Brain (organoid and tissue), 16 donors: ENCODE measurements at places on chromosomes 3 and 15.

- no peak for DNase-seq
Observed at GRCh38 chr15:86558686-86559085, 479.0 kb downstream of the AGBL1 start.

GRCh38 chr3:184559336-184559735, 2.2 kb upstream of the EPHB3 start:
- no peak for DNase-seq

DNA sequence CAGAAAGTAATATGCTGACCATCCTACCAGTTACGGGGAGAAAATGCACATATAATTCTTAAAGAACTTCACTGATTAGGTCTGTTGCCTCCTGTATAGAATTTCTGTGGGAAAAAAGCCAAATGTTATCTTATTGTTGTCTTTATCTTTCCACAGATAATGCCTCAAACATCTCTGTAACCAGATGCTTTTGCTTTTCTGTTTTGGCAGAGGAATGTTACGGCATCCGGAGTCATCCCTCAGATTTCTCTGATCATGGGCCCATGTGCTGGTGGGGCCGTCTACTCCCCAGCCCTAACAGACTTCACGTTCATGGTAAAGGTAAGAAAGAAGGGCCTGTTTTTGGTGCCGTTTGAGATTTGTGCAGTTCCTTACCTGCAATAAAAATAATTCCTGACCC, 33.5 kb downstream of the PCCB start:
- no peak for DNase-seq

GRCh38 chr3:189800436-189800835, 169.2 kb downstream of the TP63 start:
- no peak for DNase-seq

DNA sequence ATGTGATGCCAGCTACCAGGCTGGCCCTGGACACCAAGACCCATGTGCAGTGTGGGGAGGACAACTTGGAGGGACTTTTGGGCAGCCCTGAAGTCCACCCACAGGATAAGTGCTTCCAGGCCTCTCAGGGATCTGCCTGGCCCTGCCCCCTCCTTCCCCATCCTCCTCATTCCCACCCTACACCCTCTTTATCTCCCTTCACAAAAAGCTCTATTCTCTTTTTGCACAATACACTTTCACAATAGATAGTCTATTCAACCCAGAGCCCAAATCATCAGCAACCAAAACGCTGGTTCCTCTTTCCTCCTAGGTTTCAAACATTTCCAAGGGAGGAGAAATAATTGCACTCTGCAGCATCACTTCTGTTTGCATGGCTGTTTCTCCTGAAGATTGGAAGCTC, 7.8 kb upstream of the ZNF710 start:
- DNase-seq: no peak

- no peak for DNase-seq
Observed at GRCh38 chr15:62079594-62079993, 12.8 kb downstream of the C2CD4A start.

GRCh38 chr15:100900136-100900794, 18.9 kb upstream of the LRRK1 start:
- no peak for DNase-seq

GRCh38 chr3:133124511-133124910, 86.3 kb downstream of the TMEM108 start:
- DNase-seq: peak; percentile 78

DNA sequence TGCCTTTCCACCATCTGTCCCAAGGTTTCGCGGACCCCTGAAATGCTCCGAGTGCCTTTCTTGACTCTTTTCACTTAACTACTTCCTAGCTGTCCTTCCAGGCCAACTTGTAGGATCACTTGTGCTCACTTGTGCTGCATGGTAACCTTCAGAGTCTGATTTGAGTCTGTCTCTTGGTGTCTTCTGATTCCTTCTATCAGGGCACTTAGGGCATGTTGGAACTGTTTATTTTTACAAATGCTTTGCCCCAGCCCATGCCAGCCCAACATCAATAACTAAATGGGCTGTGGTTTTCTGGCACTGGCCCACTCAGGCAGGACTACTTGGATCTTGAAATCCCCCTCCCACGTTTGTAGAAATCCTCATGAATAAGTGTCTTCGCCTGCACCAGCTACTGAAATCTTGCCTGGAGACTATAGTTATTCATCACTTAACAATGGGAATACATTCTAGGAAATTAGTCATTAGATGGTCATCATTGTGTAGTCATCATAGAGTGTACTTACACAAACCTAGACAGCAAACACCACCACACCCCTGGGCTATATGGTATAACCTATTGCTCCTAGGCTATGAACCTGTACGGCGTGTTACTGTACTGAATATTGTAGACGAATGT, 123.1 kb upstream of the STRIT1 start:
- DNase-seq: no peak

DNA sequence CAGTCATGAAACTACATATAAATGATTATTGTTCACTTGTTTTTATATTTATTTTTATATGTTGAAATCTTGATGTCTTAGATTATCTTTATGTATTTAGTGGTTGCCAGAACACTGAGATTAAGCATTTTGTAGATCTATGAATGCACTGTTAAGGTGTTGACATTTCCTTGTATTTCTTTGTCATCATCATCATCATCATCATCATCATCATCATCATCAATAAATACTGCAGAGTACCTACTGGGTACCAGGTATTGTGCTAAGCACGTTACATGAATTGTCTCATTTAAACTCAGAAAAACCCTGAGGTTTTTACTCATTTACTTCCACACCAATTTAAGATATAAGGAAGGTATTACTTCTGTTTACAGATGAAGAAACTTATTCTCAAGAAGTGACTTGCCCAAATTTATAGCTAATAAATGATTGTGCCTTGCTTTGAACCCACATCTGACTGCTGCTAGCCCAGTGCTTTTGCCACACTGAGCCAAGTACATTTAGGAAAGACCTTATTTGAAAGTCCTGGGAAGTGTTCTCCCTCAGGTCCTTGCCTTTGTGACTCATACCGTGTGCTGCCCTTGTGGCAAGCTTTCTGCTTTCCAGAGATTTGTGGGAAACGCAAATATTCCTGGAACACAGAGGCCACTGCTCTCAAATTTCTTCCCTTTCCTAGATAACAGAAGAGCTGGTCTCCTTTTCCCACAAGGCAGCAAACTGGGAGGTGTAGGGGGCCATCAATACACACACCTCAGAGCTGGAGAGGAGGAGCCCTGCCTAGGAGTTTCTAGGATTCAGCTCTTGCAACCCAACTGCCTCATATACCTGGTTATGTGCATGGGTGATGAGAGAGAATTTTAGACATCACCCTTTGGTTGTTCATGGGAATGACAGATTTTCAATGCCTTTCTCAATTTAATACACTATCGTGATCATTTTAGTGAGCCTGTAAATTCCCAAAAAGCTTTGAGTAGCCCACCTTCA, 115.4 kb upstream of the C15orf61 start:
- DNase-seq: no peak

DNA sequence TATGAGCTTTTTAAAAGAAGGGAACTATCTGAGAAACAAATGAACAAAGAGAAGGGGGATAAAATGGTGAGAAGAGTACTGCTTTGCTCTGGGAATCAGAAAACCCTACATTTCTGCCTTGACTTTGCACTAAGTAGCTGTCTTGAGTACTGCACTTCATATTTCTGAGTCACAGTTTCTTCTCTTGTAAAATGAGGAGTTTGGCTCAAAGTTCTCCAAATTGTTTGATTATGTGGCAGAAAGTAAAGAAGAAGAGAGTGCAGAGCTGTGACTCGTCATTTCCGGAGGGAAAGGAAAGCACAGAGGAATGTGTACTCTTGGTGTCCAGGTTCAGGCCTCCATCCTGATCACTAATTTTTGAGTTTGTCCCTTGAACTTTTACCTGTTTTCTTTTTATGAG, 54.7 kb downstream of the TP63 start:
- no peak for DNase-seq

DNA sequence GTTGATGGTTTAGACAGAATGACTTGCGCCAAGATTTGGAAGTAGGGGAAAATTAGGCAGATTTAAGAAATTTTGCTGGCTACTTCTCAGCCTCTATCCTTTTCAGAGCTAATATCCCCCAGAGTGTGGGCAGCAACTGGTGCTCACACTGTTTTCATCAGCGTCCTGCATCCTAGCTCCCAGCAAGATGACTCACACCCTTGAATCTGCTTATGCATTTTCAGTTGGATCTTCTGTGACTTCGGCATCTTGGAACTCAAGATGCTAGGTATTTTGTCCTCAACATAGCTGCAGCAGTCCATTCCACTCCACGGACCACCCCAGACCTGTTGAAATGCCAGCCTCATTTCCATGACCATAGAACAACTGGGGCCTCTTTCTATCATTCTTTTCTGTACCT, 336.1 kb upstream of the NR2F2 start:
- no peak for DNase-seq

DNA sequence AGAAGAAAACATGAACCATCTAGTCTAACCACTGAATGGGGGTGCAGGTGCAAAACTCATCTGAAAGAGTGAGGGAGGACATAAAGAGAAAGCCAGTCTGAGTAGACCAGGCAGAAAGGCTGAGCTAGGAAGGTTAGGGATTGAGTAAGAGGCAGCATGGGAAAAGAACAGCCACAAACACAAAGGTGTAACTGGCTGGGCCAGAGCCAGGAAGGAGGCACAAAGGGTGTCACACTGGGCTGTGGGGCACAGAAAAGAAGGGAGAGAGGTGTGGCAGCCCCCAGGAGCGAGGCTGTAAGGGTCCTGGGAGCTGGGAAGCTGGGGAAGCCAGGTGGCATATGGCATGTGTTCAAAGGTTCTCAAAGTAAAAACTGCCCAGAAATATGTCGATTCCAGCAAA, 18.7 kb downstream of the IGSF11 start:
- DNase-seq: peak; percentile 46

GRCh38 chr3:150309557-150309956, 98.5 kb upstream of the TSC22D2 start:
- DNase-seq: no peak

GRCh38 chr3:141384157-141384556, 15.9 kb downstream of the ZBTB38 start:
- no peak for DNase-seq

- DNase-seq: no peak
Observed at GRCh38 chr3:73499787-73500186, 125.0 kb downstream of the PDZRN3 start.

DNA sequence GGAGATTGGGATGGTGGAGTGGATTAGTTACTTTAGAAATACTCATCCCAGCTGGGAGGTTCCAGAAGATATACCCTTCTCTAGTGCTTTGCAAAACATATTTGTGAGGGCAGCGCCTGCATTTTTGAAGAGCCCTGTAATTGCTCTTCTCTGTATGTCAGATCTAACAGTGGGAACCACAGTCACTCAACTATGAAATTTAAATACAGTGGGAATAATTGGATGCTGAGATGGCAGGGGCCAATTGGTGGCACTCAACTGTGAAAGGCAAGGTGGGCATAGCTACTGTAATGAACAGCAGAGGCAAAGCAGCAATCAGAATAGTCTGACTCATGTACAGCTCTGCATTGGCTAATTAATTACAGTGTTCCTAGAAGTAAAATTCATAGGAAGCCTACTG, 22.2 kb upstream of the TBC1D23 start:
- DNase-seq: no peak

DNA sequence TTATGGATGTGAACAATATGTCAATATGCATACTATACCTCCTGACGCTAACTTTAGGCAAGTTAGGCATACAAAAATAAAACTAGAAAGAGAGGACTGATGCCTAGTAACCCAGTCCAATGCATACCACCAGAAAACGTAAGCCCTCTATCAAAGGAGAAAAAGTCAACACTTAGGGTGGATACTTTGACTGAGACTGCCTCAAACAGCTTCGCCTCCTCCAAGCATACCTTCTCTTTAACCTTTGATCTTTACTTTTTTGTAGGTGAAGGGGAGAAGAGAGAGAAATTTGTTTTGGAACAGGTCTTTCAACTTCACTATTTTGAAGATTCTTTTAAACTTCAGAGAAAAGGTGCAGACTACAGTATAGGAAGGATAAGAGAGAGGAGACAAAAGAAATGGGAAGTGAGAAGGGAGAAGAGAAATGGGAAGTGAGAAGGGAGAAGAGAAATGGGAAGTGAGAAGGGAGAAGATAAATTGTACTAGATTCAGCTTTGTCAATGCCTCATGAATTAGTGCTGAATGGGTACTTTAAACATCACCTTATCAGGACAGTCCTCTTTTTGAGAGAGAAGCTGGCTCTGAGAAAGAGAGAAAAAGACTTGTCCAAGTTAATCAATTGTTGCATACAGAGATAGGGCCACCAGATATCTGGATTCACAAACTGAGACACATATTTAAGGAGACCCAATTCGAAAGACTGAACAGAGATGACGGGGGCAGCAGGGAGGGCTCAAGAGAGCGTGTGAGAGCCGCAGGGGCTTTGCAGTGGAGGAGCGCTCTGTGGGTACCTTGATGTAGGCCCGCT, 1.0 kb downstream of the P3H2 start:
- DNase-seq: no peak

DNA sequence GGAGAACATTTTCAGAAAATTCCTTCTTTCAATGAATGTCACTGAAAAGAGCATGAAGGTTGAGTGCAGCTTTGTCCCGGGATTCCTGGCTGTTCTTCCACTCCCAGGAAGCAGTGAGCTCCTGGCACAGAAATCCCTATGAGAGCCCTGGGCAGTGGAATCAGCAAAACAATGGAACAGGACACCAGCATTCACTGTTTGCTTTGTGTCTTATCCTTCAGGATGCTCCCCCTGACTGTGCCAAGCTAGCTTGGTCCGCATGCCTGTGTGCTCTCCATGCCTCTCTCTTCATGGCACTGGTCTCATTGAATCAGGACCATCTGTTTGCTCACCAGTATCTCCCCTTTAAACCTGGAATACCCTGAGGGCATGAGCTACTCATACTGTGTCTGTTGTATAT, 102.0 kb upstream of the GADL1 start:
- DNase-seq: no peak

GRCh38 chr3:10173095-10173925, 8.6 kb downstream of the IRAK2 start:
- DNase-seq: no peak

- no peak for DNase-seq
Observed at GRCh38 chr3:95826419-95826818, 988.0 kb upstream of the EPHA6 start.

- no peak for DNase-seq
Observed at GRCh38 chr3:174016186-174016585, 618.6 kb downstream of the NLGN1 start.

- DNase-seq: no peak
Observed at GRCh38 chr15:89502867-89503595, 6.6 kb upstream of the RHCG start.

DNA sequence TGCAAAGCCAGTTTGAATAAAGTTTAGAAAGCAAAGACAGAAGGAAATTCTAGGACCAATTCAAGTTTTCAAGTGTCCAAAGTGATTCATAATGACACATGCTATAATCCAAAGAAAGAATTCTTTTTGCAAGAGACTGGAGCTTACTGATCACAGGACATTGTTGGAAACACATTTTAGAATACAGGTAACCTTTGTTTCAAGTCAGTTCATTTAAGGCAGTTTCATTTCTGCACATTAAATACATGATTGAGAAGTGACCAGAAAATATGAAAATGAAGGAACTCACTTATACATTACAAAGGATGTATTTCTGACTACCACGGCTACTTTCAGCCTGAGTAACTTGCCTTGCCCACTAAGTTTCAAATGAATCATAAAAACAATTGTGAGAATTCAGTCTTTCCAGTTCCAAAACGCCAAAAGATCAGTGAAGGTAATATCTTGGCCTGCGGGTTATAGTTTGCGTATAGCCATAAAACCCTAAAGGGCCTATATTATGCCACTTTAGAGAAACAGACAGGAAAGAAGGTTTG, 48.7 kb downstream of the PRICKLE2 start:
- no peak for DNase-seq
